NCI-H2171 (cell line): ENCODE measurements at places on chromosomes 6 and 20.

DNA sequence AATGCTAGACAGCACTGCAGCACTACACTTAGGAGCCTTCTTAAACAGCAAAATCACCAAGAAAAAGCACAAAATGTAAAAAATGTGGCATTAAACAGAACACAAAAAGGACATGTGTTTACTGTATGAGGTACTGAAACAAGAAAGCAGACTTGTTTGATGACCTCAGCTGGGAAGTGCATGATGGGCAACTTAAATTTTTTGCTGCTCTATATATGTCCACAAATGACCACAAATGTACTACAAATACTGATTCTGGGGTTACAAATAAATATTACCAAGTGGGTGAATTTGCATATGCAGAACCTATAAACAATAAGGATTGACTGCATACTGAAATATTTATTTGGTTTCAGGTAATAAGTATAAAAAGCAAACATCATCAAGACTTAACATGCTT is 13.1 kb downstream of the RAB23 start:
- no peak for DNase-seq

GRCh38 chr6:110544472-110544871 is 68.1 kb upstream of the SLC22A16 start:
- DNase-seq: no peak

DNA sequence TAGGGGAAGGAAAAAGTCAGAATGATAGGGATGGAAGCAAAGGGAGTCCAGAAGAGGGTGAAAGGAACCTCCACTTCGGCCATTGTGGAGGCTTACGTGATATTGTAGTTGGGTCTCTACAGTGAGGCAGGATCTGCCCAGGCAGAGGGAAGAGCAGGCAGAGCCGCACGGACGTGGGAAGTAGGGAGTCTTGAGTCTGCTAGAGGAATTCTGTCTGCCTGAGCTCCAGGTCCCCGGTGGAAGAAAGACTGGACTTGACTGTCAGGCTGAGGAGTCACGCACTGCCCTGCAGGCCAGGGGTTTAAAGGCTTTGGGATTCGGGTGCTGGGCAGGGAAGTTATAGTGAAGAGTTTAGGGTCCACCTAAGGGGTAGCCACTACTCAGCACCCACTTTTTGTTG is 16.4 kb downstream of the TGM6 start:
- DNase-seq: no peak

GRCh38 chr20:19993958-19994669 is 23.0 kb upstream of the NAA20 start:
- DNase-seq: no peak

DNA sequence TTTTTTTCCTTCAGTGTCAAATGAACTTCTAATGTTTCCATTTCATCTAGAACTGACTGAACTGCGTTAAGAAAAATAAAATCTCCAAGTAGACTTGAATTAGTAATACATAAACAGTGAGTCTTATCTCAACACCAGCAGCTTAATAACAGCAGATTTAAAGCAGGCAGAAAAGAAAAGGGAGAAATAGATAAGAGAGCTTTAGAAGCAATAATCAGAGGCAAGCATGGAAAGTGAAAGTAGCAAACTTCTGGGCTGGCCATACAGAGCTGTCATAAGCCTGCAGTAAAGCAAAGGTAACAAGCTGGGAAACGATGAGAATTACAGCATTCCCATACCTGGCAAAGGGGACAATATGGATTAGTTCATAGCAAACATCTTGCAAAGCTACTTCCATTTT is 16.9 kb upstream of the ANGPT4 start:
- no peak for DNase-seq

GRCh38 chr20:51036226-51036625 is 13.3 kb upstream of the KCNG1 start:
- DNase-seq: no peak

DNA sequence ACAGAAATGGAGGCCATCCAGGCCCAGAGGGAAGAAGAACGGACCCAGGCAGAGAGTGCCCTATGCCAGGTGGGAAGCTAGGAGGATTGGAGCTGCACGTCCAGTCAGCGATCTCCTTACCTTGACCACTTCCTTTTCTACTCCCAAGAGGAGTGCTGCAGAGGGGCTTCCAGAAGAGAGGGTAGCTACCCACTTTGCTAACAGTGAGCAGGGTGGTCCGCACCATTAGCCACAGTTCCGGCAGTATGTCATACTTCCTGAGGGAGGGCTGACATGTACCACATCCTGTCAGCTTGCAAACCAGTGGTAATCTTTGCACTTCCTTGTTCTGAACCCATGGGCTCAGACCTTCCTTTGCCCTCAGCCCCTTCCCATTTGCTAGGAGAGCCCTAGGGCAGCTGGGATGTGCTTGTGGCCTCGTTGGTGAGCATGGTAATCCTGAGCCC is 35.4 kb downstream of the CEP250 start:
- DNase-seq: no peak

DNA sequence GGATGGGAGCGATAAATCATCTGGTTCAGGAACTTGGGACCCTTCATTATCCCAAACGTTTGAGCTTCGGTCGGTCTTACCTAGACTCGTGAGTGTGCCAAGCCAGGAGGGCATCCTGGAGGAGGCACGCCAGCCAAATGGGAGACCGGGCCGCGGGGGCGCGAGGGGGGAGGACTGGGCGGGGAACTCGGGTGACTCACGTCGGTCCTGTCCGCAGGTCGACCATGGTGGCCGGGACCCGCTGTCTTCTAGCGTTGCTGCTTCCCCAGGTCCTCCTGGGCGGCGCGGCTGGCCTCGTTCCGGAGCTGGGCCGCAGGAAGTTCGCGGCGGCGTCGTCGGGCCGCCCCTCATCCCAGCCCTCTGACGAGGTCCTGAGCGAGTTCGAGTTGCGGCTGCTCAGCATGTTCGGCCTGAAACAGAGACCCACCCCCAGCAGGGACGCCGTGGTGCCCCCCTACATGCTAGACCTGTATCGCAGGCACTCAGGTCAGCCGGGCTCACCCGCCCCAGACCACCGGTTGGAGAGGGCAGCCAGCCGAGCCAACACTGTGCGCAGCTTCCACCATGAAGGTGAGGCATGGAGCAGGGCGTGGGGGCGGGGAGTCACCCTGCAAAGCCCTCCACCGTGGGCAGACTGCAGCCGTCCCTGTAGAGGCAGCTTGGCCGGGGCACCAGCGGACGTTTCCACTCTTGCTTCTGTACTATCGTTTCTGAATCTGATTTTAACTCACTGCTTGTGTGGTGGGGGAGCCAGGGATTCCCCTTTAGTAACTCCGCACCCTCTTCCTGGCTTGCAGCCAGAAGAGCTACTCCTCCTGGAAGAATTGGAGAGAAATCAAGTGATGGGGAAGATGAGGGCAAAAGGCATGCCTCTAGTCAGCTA is 2.7 kb downstream of the BMP2 start:
- DNase-seq: no peak
